ENCODE measurements at places on chromosomes 1 and 21. TPM values are rescaled to one million over a fixed set of nuclear protein-coding genes. Genes with fewer than 3 reads are reported as not detected.

GRCh38 chr1:22553991-22554522 is 9.2 kb upstream of the EPHA8 start:
- DNase-seq, result no peak

DNA sequence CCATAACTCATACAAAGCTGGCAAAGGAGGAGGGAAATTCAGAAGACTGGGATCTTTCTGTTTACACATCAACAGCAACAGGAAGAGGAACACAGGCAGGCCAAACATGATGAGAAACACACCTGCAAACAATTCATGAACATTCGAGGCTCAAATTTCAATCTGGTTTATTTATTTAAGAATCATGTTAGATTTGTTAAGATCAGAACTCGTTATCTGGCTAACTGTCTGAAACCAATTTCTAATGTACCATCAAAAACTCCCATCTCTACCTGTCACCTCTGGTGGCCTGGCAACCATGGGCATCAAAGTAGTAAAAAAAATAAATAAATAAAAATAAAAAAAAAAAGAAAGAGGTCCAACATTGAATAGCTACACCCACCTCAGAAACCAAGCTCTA is 9.8 kb downstream of the LBR start:
- no peak for DNase-seq

- DNase-seq, result no peak
Measured at GRCh38 chr1:44074415-44074814, 43.2 kb upstream of the SLC6A9 start.

- no peak for DNase-seq
Measured at GRCh38 chr1:81967951-81968350, 167.2 kb downstream of the ADGRL2 start.

DNA sequence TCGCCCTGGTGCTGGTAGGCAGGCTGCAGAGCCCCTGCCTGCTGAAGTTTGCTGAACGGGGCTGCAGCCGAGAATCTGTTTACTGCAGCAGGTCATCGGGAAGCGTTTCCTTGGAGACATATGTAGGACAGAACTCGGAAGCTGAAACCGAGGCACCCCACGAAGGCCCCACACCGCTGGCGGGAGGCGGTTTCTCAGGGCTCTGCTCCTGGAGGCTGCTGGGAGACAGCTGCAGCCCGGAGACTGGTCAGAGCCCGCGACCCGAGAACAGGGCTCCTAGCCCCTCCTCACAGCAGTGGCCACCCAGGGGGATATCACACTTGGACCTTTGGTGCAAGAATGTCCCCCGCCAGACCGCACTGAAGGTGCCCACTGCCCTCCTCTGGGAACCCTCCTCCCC is 12.7 kb upstream of the PLCH2 start:
- no peak for DNase-seq

DNA sequence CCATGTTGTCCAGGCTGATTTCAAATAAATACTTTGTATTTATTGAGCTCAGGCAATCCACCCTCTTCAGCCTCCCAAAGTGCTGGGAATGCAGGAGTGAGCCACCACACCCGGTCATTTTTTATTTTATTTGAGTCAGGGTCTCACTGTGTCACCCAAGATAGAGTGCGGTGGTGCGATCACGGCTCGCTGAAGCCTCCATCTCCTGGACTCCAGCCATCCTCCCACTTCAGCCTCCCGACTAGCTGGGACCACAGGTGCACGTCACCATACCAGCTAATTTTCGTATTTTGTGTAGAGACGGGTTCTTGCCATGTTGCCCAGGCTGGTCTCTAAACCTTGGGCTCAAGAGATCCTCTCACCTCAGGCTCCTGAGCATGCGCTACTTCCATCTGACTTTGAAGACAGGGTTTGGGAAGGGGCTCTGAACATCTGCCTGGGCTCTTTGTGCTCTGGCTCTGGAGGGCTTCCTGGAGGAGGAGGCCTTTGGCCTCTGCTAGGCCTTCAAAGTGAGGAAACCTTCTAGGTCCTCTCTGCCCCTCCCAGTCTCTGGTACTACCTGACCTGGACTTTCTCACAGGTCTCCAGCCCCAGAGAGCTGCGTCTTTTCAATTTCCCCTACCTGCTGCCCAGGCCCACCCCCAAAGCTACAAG is 5.8 kb downstream of the HSPB7 start:
- DNase-seq, result no peak

DNA sequence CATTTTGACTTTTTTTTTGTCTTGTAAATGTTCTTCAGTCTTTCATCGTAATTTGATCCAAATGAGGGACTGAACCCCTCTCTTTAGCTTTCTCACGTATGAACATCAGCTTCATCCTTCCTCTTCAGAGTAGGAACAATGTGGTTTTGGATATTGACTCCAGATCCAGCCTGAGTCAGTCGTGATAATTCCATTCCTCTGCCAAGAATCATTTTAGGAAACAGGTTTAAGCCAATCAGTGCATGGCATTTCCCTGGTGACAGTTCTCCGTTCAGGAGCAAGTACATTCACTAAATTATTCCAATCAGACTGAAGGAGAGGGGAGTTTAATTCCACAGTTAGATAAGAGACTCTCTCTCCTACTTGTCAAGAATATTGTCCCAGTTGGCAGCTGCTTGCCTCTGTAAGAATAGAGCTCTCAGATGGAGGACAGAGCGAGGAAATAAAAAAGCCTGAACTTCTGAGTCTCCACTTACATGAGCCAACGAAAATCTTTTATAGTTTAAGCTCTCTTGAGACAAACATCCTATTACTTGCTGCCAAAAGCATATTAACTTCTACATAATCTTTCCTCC is 18.6 kb downstream of the RHOU start:
- no peak for DNase-seq

GRCh38 chr1:216640100-216640499 is 83.1 kb downstream of the ESRRG start:
- no peak for DNase-seq

The KCNE2 gene
- total RNA-seq, result not detected

The CRYBG2 gene
- total RNA-seq, result not detected

The LRRIQ3 gene
- 0.35 TPM for total RNA-seq

The SIPA1L2 gene
- 9.9 TPM for total RNA-seq

The MAP10 gene
- 1.1 TPM for total RNA-seq

The LPAR3 gene
- not detected for total RNA-seq

All from pulmonary artery endothelial cell (primary cell).